Lung (tissue), 17 donors: ENCODE measurements at places on chromosomes 2 and 18. TPM values are rescaled to one million over a fixed set of nuclear protein-coding genes. Genes with fewer than 3 reads are reported as not detected.

The RMC1 gene
- 33.8 TPM for total RNA-seq

GRCh38 chr18:8460748-8461147 lies 148.5 kb upstream of the RAB12 start:
- no peak for DNase-seq

The POTEI gene
- total RNA-seq = 0.28 TPM

DNA sequence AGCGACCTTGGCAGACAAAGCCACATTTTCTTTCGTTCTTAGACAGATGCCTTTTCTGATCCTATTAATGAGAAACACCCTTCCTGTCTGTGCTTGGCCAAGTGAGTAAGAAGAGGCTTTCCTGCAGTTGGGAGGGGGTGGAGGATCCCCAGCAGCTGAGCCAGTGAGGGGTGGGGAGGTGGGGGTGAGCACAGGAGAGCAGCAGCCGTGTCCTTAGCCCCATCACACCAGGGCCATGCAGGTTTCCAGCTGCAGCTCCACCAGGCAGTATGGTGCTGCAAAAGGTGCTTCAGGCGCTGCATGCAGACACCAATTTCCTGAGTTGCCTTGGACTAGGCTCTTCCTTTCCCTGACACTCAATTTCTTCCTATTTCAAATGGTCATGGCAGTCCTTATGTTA lies 123.3 kb upstream of the SIX2 start:
- DNase-seq = no peak

- DNase-seq = no peak
Observed at GRCh38 chr2:26970928-26971627, 641 bp downstream of the MAPRE3 start.

The TMEM247 gene
- total RNA-seq = not detected

DNA sequence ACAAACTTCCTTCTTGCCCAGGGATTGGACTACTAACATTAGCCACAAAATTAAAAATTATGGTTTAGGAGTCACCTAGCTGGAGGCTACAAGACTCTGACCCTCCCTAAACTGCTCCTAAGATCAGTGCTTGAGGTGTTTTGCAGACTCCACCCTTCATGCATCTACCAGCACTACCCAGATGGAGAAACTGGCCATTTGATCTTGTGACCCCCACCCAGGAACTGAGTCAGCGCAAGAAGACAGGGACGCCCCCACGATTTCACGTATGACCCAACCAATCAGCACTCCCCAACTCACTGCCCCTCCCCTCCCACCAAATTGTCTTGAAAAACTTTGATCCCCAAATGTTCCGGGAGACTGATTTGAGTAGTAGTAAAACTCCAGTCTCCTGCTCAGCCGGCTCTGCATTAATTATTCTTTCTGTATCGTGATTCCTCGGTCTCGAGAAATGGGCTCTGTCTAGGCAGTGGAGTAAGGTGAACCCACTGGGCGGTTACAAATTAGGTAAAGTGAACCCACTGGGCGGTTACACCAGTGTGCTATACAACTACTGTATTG lies 40.1 kb upstream of the CCDC88A start:
- no peak for DNase-seq

The SNRNP27 gene
- total RNA-seq = 33.2 TPM

The RAX gene
- not detected for total RNA-seq
